ENCODE measurements at places on chromosomes 12 and 14. TPM values are rescaled to one million over a fixed set of nuclear protein-coding genes. Genes with fewer than 3 reads are reported as not detected.
A peak's percentile ranks its signal among the peaks of the same experiment; 100 is the strongest.

The LTBP2 gene
- 0.29 TPM for total RNA-seq

The VRTN gene
- not detected for total RNA-seq

The TC2N gene
- 119 TPM for total RNA-seq

The OR10P1 gene
- not detected for total RNA-seq

The CTSG gene
- total RNA-seq, result 0.47 TPM

The CD4 gene
- 1.6 TPM for total RNA-seq

- DNase-seq, result no peak
Measured at GRCh38 chr12:125284945-125285685, 219.9 kb downstream of the AACS start.

DNA sequence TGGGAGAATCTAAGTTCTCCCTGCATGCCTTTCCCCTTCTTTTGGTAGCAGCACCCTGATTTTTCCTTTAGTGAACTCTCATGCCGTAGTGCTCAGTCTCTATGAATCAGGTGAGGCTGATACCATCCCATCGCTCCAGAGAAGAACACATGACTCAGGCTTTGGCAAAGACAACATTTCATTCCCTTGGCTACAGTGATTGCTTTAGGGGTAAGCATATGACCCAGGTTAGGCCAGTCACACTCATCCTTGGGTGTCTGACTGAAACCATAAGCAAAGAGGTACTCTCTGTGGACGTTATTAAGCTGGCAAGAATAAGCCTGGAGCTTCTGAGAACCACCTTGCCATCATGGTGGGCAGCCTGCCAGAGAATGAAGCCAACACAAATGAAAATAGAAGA is 141.8 kb downstream of the MYRFL start:
- no peak for DNase-seq

DNA sequence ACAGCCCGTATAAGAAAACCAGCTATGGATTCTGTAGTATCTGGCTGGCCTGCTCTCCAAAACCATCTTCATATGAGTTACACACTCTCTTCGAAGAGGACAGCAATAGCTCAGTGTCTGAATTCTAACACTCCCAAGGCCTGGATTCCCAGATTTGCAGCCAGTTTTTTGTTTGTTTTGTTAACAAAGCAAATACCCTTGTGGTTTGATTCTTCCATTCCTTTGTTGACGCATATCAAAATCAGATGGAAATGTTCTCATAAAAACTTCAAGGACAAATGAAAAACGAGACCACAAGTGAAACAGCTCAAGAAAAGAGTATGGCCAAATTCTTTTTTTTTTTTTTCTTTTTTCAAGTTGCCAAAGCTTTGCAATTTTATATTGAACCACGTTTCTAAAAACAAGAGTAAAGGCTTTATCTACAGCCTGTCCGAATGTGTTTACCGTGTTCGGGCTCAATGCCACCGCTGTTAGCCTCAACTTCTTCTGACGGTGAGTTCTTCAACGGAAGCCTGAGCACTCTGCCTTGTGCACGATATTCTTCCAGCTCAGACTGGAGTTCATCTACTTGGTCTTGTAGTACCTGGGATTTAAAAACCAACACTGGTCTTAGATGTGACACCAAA is 67.5 kb downstream of the NIN start:
- DNase-seq, result no peak

DNA sequence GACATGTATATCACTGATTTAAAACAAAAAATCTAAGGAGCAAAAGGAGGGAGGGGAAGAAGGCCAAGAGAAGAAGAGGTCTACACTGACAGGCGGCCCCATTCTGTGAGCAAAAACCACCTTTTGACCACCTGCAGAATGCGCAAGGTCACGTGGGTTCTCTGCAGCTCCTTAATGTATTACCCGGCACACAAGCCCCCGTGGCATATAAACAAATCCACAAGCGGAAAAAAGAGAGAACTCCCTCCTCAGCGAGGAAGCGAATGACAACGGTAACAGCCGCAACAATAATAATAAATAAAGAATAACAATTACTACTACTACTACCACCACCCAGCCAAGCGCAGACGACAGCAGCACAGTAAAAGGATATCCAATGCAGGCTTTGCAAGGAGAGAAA is 1.3 kb downstream of the KSR2 start:
- DNase-seq, result no peak

DNA sequence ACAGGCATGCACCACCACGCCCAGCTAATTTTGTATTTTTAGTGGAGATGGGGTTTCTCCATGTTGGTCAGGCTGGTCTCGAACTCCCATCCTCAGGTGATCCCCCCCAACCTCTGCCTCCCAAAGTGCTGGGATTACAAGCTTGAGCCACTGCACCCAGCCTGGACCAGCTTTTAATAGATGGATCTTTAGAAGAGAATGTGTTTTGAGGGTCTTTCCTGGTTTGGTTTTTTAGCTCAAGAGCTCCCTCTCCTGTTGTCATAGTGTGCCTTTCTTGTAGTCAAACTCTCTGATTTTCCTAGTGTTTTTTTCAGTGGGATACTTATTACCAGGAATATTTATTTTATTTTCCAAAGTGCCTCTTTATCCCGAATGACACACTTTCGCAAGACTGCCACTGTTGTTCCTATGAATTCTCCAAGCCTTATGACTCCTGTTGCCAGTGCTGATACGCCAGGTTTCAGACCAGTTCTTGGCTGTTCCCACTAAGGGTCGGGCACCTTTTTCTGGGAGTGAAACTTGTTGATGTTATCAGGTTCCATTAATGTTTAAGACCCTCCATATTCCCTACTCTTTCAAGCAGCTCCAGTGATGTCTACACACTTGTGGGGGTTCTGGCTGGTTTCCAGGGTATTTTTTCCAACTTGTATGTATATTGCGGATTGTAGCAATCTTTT is 31.5 kb upstream of the LIMA1 start:
- no peak for DNase-seq

DNA sequence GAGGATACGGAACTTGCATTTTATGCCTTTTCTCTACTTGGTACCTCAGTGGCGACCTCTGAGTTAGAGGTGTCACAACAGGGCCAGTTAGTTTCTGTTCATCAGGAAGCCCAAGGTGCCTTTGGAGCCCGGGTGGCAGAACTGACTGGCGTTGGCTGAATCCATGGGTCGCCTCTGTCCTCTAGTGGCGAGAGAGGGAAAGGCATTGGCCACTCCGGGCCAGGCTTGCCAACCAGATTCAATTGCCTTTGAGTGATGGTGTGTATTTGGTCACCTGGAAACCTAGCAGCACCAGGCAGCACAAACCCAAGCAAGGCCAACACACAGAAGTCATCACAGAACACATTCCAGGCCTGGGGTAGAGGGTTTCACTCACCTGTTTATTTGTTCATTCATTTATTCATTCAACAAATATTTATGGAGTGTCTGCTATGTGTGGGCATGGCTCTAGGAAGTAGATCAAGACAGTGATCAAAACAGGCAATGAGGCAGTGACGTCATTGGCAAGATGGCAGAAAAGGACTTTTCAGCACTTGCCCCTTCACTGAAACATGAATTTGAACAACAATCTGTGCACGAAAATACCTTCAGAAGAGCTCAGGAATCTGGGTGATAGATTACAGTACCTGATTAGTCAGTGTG is 40.5 kb upstream of the KCNA5 start:
- DNase-seq, result peak; percentile 67

DNA sequence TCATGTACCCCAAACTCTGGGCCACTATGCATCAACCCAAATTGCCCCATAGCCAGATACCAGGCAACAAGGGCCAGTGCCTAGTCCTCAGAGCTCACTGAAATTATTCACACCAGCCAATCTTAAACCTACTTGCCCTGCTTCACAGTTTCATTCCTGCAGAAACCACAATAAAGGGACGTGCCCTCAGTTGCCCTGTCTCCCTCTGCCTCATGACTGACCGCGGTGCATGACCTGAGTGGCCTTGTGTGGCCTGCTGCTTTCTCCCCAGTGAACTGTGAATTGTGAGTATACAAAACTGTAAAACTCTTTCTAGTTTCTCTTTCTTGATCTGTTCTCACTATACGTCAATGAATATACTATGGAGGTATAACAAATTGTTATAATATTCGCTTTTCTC is 490.9 kb upstream of the MIS18BP1 start:
- no peak for DNase-seq

DNA sequence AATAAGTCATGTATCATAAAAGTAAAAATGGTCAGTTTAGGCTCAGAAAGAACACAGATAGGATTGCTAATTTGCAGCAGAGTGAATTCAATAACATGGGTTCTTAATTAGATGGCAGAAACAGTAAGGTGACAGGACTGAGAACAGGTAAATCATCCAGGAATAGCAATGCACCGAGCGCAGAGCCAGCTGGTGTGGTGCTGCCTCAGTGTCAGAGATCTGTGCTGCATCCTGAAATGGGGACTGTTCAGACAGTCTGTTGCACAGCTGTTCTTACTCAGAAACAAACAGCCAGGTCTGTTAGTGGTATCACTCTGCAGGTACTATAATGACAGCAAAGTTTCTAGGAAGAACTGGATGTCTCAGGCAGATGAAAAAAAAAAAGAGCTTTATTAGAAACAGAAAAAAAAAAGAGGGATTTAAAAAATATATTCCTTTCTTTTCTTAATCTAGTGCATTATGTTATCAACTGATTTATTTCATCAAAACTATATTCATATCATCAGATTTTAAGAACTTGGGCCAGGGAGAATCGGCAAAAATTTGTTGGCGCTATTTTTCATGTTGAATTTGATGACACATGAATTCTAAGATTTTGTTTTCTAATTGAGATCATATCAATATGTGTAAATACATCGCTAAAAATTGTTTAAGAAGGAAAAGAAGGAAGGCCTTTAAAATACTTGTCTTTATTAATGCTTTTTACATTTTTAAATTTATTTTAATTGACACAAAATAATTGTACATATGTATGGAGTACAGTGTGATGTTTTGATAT is 501.8 kb downstream of the PRKD1 start:
- DNase-seq, result no peak

- DNase-seq, result no peak
Measured at GRCh38 chr14:73887694-73888459, 1.2 kb downstream of the ZNF410 start.

DNA sequence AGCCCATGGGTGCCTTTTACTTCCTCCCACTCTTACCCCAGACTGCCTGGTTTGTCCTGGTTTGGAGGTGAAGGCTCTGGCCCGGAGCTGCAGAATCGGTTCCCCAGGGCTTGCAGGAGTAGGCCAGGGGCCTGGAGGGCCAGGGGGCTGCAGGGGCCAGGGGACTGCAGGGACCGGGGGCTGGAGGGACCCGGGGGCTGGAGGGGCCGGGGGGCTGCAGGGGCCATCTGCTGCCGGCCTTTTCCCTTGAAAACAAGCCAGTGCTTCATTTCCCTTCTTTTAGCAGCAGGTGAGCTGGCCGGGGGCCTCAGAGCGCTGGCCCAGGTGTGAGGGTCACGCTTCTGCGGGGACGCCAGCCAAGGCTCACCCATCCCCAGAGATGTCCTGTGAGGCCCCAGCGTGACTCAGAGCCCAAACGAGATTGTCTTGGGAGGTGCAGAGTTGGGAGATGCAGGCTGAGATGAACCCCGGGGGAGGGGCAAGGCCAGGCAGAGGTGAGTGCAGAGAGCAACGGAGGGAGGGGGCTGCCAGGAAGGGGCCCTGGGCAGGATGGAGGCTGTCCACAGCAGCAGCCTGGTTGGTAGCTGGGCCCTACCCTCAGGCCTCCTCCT is 154.9 kb downstream of the KIF26A start:
- no peak for DNase-seq

- no peak for DNase-seq
Measured at GRCh38 chr12:62328296-62328921, 68.2 kb downstream of the USP15 start.

DNA sequence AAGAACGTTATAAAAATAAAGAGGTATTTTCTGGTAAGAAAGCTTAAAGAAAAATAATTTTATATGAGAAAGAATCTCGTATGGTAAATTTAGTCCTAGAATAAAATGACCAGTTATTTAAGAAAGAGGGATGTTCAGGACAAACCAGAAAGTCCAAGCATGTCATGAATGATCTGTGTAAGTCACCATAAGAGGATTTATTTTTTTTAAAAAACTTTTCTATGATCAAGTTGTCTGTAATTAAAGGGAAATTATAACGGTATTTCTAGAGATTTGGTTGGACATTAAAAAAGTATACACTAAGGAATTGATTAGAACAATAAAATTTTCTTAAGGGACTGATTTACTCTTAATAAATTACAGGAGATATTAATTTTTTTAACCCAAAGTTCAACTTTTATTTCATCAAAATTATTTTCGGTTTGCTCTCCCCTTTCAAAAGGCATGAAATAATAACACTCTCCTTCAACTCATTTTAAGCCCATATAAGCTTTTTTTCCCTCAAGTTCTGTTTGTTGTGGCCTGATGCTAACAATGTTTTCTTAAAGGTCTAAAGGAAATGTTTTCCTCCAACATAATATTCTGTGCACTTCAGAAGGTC is 49.9 kb upstream of the CPSF6 start:
- DNase-seq, result no peak

GRCh38 chr12:82366197-82366596 is 7.9 kb downstream of the METTL25 start:
- no peak for DNase-seq

GRCh38 chr14:101825797-101826196 is 64.3 kb downstream of the PPP2R5C start:
- no peak for DNase-seq

DNA sequence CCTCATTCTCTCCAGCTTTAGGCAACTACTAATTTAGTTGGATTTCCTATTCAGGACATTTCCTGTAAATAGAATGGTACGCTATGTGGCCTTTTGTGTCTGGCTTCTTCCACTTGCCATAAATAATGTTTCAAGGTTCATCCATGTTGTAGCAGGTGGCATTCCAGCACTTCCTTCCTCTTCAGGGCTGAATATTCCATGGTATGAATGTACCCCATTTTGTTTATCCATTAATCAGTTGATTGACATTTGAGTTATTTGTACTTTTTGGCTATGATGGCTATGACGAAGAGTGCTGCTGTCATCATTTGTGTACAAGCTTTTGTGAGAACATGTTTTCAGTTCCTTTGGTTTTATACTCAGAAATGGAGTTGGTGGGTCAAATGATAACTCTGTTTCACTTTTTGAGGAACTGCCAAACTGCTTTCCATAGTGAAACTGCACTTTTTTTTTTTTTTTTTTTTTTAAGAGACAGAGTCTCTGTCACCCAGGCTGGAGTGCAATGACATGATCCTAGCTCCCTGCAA is 6.5 kb upstream of the CDK2AP1 start:
- DNase-seq, result no peak

DNA sequence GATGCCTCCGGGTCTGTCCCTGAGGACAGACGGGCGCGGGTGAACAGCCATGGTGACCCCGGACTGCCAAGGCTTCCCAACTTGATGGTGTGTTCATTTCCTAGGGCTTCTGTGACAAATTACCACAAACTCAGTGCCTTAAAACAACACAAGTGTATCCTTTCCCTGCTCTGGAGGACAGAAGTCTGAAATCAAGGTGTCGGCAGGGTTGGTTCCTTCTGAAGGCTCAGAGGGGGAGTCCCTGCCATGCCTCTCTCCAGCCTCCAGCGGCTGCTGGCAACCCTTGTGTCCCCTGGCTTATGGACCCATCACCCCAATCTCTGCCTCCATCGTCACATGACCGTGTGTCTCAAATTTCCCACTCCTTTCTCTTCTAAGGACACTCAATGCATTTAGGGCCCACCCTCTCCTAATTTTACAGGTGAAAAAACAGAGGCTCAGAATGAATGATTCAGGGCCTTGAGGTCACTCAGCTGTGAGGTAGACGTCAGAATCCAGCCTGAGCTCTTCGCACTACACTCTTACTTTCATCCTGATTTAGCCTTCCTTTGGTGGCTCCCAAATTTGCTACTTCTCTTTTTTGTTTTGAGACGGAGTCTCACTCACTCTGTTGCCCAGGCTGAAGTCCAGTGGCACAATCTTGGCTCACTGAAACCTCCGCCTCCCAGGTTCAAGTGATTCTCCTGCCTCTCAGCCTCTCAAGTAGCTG is 45.4 kb downstream of the VCPKMT start:
- no peak for DNase-seq
